ENCODE measurements at places on chromosomes 4 and X. TPM values are rescaled to one million over a fixed set of nuclear protein-coding genes. Genes with fewer than 3 reads are reported as not detected.

The DCLK2 gene
- total RNA-seq, result 9.0 TPM

The AKAP17A gene
- 36.1 TPM for total RNA-seq

The PLAC1 gene
- 0.53 TPM for total RNA-seq

The CT45A2 gene
- total RNA-seq, result not detected

The MSANTD1 gene
- total RNA-seq, result 0.15 TPM

The STIM2 gene
- 13.1 TPM for total RNA-seq

The APBB2 gene
- total RNA-seq, result 6.5 TPM

The BEND4 gene
- total RNA-seq, result not detected

The WDR17 gene
- total RNA-seq, result 1.9 TPM

The RPL39 gene
- total RNA-seq, result 4,891 TPM

The CYSLTR1 gene
- not detected for total RNA-seq

The DMRTC1 gene
- not detected for total RNA-seq
